ENCODE measurements at places on chromosomes 5 and 9.

- no peak for DNase-seq
Measured at GRCh38 chr5:154284433-154284832, 93.9 kb downstream of the GALNT10 start.

DNA sequence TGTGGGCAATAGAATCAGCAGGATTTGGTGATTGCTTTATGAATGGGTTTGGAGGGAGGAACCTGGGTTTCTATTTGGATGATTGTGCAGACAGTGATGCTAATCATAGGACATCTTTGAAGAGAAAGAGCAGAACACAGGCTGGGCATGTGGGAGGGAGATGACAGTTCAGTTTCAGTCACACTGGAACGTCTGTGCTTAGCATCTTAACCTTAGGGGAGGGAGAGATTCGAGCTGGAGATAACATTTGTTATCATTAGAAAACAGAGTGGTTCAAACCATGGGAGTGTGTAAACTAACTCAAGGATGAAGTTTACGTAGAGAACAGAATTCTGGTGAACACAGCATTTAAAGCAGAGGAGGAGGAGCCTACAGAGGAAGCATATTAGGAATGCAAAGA is 138.6 kb upstream of the PPP2R2B start:
- DNase-seq, result no peak

DNA sequence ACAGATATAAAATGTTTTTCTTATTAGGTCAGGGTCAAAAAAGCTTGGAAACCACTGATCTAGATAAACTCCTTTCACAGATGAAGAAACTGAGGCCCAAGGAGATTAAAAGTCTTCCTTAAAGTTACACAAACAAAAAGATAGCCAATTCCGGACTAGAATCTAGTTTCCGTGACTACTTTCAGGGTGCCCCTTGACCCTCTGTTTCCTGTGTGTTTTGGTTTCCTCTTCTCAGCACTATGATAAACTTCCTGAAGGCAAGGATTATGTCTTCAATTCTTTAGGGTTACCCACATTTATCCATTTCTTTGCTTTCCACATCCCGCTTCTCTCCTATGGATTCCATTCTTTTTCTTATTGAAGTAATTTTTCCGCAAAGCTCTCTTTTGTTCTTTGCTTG is 83.1 kb downstream of the ADAMTS12 start:
- DNase-seq, result no peak

- no peak for DNase-seq
Measured at GRCh38 chr5:110335361-110336066, 391.0 kb downstream of the TMEM232 start.

DNA sequence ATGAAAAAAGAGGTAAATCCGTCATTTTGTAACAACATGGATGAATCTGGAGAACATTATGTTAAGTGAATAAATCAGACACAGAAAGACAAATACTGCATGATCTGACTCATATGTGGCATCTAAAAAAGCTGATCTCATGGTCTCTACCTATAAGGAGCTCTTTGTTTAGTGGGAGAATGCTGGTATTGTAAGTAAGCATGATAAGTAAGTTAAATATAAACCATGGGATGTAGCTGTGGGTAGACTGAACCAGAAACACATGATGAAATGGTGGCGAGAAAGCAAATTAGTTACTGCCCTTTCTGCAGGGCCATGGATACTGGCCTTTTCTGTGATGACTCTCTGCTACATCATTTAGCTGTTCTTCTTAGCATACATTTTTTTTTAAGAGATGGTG is 66.4 kb upstream of the RUSC2 start:
- no peak for DNase-seq
